ENCODE measurements at places on chromosomes 1 and 21. TPM values are rescaled to one million over a fixed set of nuclear protein-coding genes. Genes with fewer than 3 reads are reported as not detected.

The LRRC7 gene
- total RNA-seq, result 1.3 TPM

The CLCA4 gene
- total RNA-seq, result 0.13 TPM

The FMOD gene
- total RNA-seq, result 204 TPM

The TNFAIP8L2 gene
- total RNA-seq, result 4.1 TPM

The MACF1 gene
- total RNA-seq, result 785 TPM

The SPRR4 gene
- not detected for total RNA-seq

The CHIT1 gene
- 2.2 TPM for total RNA-seq

The KRTAP19-1 gene
- not detected for total RNA-seq

The TNFRSF4 gene
- total RNA-seq, result 1.6 TPM

The BRINP2 gene
- total RNA-seq, result not detected

The CD5L gene
- total RNA-seq, result not detected

The NCMAP gene
- total RNA-seq, result 0.62 TPM

The CXADR gene
- total RNA-seq, result 0.52 TPM

The KLHDC7A gene
- not detected for total RNA-seq

The FAM78B gene
- total RNA-seq, result 3.4 TPM

The ITGB2 gene
- 65.5 TPM for total RNA-seq

The CPLANE2 gene
- 2.6 TPM for total RNA-seq

The APCS gene
- total RNA-seq, result not detected

The AQP10 gene
- total RNA-seq, result not detected

The LHX8 gene
- not detected for total RNA-seq

The NBPF15 gene
- 66.0 TPM for total RNA-seq

The TRIM58 gene
- 3.2 TPM for total RNA-seq

The FAM3B gene
- 3.1 TPM for total RNA-seq

The F3 gene
- 40.0 TPM for total RNA-seq

The TTC34 gene
- total RNA-seq, result 1.3 TPM

The DNAH14 gene
- 11.3 TPM for total RNA-seq

The OPTC gene
- not detected for total RNA-seq

The ATAD3C gene
- 5.5 TPM for total RNA-seq

The ANXA9 gene
- total RNA-seq, result not detected

The GPR25 gene
- not detected for total RNA-seq

The GART gene
- total RNA-seq, result 53.7 TPM

The TACSTD2 gene
- 4.6 TPM for total RNA-seq

The MMEL1 gene
- 2.4 TPM for total RNA-seq

The GBP4 gene
- 17.7 TPM for total RNA-seq

The SH2D1B gene
- total RNA-seq, result 0.63 TPM

The SEMA4A gene
- total RNA-seq, result 8.9 TPM

The SELE gene
- 38.8 TPM for total RNA-seq

All from aorta (tissue), 5 donors.